ENCODE measurements at places on chromosomes 1 and 21.
A peak's percentile ranks its signal among the peaks of the same experiment; 100 is the strongest.

GRCh38 chr1:234686035-234686434, 76.1 kb upstream of the IRF2BP2 start:
- DNase-seq: no peak

- no peak for DNase-seq
These were observed 2.4 kb downstream of the CD247 start for GRCh38 chr1:167515893-167516321.

DNA sequence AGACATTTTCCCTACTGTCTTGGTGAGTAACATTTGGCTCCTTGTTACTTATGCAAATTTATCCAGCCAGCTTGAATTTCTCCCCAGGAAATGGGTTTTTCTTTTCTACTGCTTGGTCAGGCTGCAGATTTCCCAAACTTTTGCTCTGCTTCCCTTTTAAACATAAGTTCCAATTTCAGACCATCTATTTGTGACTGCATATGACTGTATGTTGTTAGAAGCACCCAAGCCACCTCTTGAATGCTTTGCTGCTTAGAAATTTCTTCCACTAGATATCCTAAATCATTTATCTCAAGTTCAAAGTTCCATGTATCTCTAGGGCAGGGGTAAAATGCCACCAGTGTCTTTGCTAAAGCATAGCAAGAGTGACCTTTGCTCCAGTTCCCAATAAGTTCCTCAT, 32.3 kb upstream of the CITED4 start:
- no peak for DNase-seq

- no peak for DNase-seq
These were observed 78.0 kb downstream of the HLX start for GRCh38 chr1:220957233-220957605.

DNA sequence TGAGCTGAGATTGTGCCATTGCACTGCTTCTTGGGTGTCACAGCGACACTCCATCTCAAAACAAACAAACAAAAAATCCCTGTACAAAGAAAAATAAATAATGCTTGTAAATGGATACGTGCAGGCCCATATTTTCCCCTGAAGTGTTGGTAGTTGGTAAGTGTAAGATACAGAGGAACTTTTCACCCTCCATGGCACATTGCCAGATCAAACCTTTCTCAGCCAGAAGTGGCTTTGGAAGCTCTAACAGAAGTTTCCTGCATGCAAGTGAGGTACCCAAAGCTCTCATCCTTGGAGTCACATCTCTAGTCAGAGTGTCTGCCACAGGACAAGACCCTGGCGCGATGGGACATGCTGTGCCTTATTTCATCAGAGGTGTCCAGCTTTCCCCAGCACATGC, 7.3 kb downstream of the NDUFV3 start:
- no peak for DNase-seq

GRCh38 chr21:32587120-32587519, 1.8 kb upstream of the TCP10L start:
- no peak for DNase-seq

- DNase-seq: no peak
These were observed 62.1 kb upstream of the CD55 start for GRCh38 chr1:207259391-207259790.

GRCh38 chr1:2493691-2494322, 17.7 kb downstream of the PLCH2 start:
- peak; percentile 15 for DNase-seq

- no peak for DNase-seq
These were observed 14.1 kb downstream of the HUNK start for GRCh38 chr21:31886915-31887314.

DNA sequence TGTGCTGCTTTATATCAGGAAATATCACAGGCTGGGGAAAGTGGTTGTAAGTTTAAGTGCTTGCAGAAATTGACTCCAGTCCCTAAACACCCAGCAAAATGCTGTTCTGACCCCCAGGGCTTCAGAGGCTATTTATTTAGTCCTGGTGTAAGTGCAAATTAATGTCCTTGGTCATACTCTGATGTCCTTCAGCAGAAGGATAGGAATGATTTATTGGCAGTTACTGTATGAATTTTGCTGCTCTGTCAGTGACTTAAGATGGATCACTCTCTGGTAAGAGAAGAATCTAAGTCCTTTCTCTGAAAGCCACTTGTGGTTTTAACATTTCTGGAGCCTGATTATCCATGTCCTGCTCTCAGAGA, 21.9 kb downstream of the FAM20B start:
- no peak for DNase-seq

GRCh38 chr21:43681650-43682049, 22.3 kb downstream of the RRP1B start:
- no peak for DNase-seq

DNA sequence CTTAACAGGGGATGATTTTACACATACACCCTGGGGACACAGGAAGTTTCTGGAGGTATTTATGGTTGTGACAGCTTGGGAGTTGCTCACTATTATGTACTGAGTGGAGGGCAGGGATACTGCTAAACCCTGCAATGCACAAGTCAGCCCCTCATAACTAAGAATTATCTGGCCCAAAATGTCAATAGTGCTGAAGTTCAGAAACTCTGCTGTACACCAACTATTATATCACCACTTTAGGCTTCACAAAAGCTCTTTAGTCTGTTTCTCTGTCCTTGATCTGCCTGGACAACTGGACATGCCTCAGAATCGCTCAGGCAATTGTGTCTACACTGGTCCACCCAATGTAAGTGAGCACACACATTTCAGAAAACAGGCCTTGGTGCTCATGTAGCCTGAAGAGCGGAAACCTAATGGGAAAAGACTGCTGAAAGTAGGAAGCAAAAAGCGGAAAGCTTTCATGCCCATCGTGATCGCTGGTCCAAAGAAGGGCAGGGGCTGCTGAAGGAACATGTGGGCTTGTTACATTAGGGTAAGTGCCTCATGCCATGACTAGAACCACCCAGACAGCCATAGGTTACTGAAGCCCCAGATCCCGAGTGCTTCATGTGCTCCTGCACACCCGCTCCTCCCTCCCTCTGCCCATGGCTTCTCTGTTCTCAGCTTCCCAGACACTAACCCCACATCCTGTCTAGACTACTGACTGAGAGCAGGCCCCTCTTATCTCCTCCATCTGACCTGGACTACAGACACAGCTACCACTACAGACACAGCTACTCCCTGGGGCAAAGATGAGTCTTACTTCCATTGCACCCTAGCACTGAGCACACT, 73.5 kb downstream of the LRIG2 start:
- DNase-seq: peak; percentile 46

- DNase-seq: peak; percentile 75
These were observed 35.8 kb upstream of the LMO4 start for GRCh38 chr1:87292684-87293493.

DNA sequence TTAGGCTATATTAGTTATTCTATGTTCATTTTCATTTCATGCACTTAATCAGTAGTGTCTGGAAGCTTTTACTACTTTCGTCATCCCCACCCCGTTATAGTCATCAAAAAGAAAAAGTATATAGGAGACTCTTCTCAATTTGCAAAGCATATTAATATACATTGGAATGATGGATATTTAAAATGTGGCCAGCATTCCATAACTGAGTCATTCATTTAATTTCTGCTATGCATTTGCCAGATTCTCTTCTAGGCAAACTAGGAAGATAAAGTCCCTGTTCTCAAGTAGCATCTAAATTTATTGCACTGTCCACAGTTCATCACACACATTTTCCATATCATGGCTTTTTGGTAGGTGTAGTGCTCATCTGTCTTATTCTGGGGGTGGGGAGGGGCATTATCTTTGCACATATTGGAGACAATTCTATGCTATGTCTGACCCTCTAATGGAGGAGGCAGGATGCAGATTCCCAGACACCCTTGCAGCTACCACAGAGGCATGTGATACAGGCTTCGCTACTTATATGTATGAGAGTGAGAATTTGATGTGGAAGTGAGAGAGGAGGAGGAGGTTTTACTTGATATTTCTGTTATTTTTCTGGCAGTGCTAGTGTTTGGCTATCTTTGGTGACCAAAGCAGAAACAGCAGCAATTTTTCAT, 125.8 kb downstream of the CTH start:
- no peak for DNase-seq

DNA sequence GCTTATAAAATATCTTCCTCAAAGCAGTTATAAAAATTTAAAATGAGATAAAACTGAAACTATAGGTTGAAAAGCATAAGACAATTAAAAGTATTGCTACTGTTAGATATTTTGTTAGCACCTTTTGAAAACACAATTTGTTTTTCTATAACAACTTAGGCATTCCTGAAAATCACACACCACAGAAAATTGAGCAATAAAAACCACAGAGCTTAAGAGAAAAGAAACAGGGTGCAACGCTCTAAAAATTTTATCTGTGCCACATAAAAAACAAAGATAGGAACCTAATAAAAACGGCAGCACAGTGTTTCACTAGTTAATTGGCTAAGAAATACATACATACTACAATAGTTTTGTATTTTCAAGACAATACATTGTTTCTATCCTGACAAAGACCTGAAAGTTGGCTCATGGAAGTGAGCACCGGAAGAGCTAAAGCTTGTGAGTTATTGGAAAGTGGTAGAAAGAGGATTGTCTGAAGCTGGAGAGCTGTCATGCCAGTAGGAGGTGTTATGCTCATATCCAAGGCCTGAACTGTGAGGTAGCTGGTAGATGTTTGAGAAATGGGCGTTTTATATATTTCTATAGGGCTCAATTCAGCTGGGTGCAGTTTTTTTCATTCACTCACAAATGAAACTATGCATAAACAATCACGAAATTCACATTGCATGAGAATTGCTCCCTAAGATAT, 45.8 kb downstream of the RGS7 start:
- no peak for DNase-seq

- no peak for DNase-seq
These were observed 14.9 kb downstream of the ZBTB18 start for GRCh38 chr1:244065960-244066388.

- DNase-seq: no peak
These were observed 3.5 kb downstream of the NAV1 start for GRCh38 chr1:201542309-201543035.

GRCh38 chr21:31317688-31318087, 26.4 kb downstream of the TIAM1 start:
- DNase-seq: no peak

DNA sequence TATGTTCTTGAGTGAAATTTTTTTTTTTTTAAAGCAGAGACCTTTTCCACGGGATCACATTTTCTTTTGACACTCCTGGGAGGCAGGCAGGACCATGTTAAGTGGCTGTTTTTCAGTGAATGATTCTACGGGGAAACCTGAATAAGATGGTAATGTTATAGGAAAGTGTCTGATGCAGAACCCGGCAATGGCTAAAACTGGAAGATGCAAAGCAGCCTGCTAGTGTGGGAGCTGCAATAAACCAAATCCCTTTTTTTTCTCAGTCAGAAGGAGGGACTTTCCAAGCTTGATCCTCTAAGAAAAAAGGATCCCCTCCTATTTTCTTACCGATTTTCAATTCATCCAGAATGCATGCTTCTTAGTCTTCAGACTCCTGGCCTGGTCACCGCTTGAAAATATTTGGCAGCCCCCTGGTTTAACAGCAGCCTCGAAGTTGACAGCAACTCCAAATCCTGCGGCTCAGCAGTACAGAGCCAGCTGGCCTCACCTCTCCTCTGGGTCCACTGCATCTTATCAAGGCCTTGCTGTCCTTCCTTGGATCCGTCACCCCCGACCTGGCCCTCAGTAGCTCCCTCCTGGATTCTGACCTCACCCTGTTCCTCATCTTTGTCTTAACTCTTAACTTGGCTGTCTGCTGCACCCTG, 5.6 kb downstream of the MX2 start:
- no peak for DNase-seq

GRCh38 chr1:149995927-149996326, 14.6 kb downstream of the OTUD7B start:
- no peak for DNase-seq

DNA sequence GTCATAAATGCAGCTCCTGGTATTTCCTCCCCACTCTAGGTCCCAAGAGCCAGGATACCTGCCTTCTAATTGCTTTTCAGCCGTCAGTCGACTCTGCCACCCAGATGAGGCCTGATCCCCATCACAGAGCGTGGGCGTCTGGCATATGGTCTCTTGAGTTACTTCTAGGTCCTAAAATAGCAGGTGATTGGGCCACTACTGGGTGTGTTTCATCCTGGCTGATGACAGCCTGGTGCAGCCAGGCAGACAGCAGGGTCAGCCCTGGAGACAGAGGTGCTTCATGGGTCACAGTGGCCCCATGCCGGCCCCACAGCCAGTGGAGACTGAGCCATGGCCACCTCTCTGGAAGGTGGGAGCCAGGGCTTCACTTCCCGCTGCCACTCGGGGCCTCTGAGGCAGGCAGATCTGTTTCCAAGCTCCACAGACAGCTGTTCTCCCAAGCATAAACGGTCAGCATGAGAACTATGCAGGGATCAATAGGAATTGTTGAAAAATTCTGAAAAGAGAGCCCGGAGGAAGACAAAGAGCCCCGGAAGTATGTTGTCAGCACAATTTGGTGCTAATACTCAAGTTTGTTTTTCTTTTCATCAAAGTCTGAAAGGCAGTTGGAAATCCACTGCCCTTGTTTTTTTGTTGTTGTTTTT, 83.0 kb downstream of the MAN1C1 start:
- DNase-seq: no peak

DNA sequence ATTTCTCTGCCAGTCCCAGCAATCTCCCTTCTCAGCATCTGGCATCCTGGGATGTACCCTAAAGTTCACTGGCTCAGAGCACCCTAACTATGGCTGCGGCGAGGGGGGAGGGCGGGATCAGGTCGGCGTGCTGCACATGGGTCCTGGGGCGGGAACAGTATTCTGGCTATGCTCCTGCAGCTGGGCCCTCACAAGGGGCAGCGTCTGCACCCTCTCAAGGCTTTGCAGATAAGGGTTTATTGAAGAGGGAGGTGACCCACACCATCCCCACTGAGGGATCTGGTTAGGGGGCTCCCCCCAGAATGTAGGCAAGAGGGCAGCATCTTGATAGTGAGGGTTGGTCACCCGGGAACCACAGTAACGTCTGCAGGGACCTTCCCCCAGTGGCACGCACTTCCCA, 44.9 kb upstream of the PCBP3 start:
- no peak for DNase-seq

DNA sequence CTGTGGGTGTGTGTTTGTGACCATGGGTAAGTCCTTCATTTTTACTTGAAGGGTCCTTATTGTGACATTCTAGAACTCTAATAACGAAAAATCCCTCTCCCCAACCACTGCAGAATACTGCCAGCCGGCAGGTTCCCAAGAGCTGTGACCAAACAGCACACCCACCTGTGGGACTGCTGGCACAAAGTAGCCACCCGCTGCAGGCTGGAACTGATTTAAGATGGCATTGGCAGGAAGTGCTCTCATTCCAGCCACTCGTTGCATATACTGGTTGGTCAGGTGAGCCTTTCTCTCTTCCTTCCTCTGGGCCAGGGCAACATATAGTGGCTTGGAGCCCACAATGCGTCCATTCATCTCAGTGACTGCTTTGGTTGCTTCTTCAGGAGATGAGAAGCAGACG, 11.6 kb downstream of the PABPC4 start:
- DNase-seq: no peak

DNA sequence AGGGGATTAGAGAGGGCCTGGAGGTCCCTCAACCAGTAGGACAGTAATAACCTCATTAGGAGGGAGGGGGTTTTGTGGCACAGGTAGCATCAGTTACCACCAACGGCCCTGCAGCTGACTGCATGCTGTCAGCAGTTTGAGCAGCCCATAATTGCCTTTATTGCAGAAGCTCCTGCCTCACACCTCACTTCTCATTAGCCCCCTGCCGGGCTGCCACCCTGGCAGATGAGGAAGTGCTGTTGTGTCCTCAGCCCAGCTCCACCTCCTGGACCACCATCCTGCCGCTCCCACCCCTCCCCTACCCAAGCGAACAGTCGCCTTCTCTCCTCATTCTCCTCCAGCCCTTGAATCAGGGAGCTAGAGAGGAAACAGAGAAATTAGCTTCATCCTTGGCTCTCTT, 237.4 kb downstream of the LMX1A start:
- no peak for DNase-seq

- DNase-seq: no peak
These were observed 10.7 kb downstream of the ARMH1 start for GRCh38 chr1:44685218-44685617.

- no peak for DNase-seq
These were observed 8.0 kb upstream of the TMPRSS15 start for GRCh38 chr21:18411565-18411964.

All from CD4-positive, alpha-beta T cell treated with Interleukin-17A for 4 hours (primary cell).